Stimulated activated CD4-positive, alpha-beta T cell treated with anti-CD3 and anti-CD28 coated beads, Interleukin-15, amount 100 ng/mL, for 48 hours (primary cell): ENCODE measurements at places on chromosomes 7 and 10.

GRCh38 chr7:155538293-155538692 is 8.1 kb downstream of the CNPY1 start:
- no peak for DNase-seq

GRCh38 chr10:3908183-3908582 is 123.2 kb upstream of the KLF6 start:
- no peak for DNase-seq

DNA sequence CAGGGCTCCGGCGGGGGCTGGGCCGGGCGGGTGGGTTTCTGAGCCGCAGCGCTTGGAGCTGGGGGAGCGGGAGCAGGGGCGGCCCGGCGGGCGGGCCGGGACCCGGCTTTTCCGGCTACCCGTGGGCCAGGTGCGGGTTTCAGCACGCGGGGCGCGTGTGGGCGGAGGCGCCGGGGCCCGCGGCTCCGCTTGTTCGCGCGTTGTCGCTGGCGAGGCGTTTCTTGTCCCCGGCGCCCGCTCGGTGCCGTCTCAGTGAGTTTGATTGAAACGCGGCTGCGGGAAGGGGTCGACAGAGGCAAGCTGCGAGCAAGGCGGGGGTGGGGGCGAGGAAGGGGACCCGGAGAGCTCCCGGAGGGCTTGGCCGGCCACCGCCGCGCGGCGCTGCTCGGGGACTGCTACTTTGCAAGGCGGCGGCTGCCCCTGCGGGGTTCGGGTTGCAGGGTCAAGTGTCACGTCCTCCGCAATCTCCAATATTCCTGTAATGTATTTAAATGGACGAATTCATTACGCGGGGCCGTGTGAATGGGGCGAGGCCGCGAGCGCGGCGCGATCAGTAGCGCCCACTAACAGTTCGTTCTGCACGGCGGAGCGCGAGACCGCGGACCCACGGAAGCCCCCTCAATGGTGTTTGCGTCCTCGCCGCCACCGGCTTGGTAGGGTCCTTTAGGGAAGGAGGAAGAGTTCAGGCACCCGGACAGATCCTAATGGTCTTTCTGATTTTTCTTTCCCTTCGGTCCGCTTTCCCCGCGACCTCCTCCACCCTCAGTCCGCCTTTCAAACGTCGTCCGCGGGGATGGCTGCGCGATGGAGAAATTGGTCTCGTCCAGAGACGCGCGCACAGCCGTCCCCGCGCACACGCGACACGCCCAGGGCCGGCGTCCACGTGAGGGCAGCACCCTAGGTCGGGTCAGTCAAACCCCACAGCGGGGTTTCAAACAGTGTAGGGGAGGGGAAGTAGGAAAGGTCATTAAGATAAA is 76.9 kb downstream of the INSIG1 start:
- no peak for DNase-seq

- DNase-seq, result no peak
These were observed 53.2 kb upstream of the ZNF33B start for GRCh38 chr10:42691361-42692120.

- no peak for DNase-seq
These were observed 24.5 kb upstream of the EEPD1 start for GRCh38 chr7:36128448-36129047.

- no peak for DNase-seq
These were observed 4.0 kb upstream of the ADIRF start for GRCh38 chr10:86964061-86964846.

DNA sequence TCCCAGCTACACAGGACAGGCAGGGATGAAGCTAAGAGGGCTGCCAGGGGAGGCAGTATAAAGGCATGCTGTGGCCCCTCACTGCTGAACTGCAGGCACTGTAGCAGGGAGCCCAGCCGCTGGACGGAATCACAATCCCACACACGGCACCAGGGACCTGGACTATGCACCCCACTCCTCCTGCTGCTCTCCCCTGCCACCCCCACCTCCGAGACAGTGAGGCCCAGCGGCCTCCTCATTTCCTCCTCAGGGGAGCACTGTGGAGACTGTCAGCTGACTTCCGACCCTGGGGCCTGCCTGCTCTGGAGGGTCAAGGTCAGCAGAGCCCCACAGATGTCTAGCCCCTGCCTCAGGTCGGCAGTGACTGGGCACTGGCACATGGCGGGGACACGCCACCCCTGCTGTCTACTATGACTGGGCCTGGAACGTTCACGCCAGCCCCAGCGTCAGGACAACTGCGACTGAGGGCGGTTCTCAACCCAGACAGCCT is 92.7 kb downstream of the FAM53B start:
- no peak for DNase-seq

GRCh38 chr10:132163278-132163765 is 23.4 kb upstream of the DPYSL4 start:
- DNase-seq, result peak; percentile 53

GRCh38 chr10:74637685-74638084 is 188.7 kb upstream of the KAT6B start:
- DNase-seq, result no peak

DNA sequence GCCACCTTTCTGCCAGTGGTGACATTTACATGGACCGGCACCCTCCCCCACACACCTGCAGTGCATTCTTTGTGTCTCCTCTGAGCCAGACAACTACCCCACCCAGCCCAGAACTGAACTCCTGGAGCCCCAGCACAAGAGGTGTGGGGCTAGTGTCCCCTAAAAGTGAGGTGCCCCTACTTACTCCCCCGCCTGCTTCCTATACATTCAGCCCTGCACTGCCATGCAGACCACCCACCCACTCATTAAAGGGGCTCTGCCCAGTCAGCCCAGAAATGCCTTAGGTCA is 1.9 kb downstream of the SAP25 start:
- DNase-seq, result no peak

GRCh38 chr7:138287549-138287948 is 172.5 kb upstream of the TRIM24 start:
- DNase-seq, result no peak

- DNase-seq, result no peak
These were observed 105.5 kb upstream of the ZNF438 start for GRCh38 chr10:31136930-31137885.

GRCh38 chr7:54788664-54789063 is 29.7 kb upstream of the SEC61G start:
- peak; percentile 15 for DNase-seq

GRCh38 chr10:31051703-31052102 is 20.0 kb upstream of the ZNF438 start:
- no peak for DNase-seq

DNA sequence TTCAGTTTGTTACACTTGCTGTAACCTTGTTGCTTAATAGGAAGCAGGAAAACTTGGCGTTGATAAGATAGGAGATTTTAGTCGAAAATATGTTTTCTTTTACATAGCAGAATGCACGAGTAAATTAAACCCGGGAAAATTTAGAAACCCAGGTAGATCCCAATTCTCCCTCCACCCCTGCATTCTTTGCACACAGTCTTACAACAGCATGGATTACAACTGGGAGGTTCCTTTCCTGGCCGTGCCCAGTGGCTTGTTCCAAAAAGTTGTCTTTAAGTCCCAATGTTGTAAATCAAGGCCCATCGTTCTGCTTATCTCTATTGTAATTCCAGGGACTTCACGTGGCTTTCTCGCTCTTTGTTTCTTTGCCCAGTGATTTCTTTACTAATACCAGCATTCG is 1.1 kb upstream of the DPY19L1 start:
- DNase-seq, result no peak

DNA sequence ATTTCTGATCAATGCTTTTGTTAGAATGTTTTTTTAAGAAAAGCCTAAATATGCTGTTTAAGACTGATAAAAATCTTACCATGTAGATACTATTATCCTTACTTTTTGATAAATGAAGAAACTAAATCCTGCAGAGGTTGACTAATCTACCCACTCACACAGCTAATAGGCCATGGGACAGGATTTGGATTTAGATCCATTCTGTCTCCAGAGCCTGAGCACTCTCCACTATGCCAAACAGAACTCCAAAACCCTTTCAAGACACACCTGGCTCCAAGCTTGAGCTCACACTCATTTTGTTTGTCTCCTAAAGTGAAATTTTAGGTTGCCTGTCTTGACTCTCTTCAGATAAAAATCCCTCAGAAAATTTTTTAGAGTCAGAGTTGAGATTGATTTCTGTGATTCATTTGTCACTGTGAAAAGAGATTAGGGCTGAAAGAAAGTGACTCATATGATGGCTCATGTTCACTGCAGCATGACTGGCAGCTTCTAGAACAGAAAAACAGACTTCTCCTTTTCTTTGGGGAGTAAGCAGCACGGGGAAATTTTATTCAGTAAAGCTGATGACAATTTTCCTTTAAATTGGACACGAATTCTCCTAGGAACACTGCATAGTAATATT is 132.3 kb upstream of the POT1 start:
- DNase-seq, result no peak

DNA sequence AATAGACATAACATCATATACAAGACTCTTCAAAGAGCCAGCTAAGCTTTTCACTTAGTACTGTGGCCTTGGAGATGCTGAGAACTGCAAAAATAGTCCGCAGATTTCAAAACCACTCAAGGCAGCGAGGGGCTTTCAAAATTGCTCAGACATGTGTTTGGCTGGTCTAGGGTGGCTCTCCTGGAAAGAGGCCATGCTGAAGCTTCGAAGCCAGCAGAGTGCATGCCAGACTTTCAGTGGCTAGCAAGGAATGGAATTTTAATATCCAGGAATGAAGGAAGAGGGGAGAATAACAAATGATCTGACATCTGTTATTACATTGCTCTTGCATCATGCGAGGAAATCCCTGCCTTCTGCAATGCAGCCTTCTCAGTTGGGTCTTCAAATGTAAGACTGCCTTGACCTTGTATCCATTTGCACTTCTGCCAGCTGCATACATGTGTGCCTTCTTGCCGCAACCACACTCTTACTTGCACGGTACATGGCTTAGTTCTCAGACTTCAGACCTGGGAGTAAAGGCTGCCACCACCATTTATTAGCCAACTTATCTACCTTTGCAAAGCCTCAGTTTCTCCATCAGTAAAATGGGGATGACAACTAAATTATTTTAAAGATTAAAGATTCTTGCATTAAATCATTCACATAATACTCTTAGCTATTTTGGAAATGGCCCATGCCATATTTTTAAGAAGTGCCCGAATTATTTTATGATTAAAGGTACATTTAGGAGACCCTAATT is 55.9 kb downstream of the ITIH5 start:
- DNase-seq, result no peak

DNA sequence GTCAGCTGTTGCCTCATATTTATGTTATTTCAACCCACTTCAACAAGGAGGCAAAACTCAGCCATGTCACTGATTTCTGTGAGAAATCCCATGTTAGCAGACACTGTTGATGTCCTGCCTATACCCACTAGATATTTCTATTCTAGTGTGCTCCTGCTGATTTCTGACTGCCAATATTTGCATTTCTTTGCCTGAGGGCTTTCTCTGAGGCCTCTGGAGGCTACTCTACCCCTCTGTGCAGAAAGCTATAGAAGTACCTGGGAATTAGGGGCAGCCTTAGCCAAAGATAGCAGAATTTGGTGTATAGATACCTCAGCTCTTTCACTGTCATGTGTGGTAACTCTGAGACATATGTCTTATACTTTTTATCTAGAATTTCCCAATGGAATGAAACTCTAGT is 348.8 kb downstream of the SORCS3 start:
- no peak for DNase-seq

DNA sequence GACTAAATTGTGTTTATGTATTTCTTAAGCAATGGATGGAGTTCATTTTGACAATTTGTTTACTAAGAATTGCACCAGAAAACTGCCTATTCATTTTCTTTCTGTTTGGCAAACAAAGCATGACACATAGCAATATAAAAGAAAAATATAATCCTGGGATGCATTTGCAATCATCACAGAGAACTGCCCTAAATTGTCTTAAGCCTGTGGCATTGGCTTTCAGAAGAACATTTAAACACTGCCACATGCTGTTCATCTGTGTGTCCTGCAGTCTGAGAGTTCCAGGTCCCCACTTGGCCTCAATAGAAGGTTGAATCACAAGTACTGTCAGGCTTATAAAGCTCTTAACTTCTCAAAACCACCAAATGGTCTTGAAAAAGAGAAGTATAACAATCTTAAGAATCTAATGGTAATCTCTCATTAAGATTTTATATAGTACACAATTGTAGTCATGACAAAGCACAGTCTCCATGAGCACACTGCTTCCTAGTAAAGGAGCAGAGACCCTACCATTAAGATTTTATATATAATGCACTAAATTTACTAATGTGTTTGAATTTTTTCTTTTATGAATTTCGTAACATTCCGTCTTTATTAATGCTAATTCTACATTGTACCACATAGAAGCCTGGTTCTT is 29.9 kb downstream of the RNLS start:
- peak; percentile 8 for DNase-seq

- DNase-seq, result no peak
These were observed 184.3 kb upstream of the ITGB1 start for GRCh38 chr10:33142295-33142694.

- DNase-seq, result no peak
These were observed 171.3 kb upstream of the BMPER start for GRCh38 chr7:33733870-33734650.

DNA sequence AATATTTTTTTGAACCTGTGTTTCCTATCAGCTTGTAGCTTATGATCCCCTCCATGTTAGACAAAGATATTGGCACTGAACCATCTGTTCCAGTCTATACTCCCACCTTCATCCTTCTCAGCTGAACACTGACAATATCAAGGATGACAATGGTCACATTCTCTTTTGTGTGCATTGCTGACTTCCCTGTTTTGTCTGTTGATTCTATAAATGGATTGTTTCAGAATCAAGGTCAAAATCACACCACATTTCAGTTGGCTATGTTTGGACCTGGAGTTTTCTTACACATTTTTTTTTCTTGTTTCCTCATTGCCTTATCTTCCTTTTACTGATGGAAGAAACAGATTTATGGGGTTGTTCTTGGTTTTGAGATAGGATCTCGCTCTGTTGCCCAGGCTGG is 11.3 kb upstream of the SMURF1 start:
- DNase-seq, result no peak

DNA sequence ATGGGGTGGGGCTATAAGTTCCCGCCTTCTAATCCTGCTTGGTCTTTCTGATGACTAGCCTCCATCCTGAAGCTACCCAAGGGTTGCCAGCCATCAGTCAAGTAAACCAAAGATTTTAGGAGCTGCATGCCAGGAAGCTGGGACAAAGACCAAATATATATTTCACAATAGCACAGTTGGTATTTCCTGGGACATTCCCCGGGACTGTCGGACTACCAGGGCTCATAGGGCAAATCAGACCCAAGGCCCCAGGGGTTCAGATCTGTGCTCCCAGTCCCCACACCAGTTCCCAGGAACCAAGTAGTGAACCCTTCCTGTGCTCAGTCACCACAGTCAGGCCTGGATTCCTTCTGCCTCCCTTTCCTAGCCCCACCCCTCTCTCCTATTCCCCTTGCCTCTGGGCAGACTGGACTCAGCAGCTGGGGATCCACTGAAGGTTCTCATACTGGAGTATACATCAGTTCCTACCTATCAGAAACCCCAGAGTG is 5.7 kb upstream of the CXCL12 start:
- no peak for DNase-seq

GRCh38 chr7:23751852-23752251 is 41.8 kb downstream of the STK31 start:
- no peak for DNase-seq

- DNase-seq, result no peak
These were observed 16.7 kb downstream of the LRMDA start for GRCh38 chr10:75448166-75448565.

- no peak for DNase-seq
These were observed 86.5 kb downstream of the UBE2H start for GRCh38 chr7:129866251-129866650.
